ENCODE measurements at places on chromosomes 12 and 14.

DNA sequence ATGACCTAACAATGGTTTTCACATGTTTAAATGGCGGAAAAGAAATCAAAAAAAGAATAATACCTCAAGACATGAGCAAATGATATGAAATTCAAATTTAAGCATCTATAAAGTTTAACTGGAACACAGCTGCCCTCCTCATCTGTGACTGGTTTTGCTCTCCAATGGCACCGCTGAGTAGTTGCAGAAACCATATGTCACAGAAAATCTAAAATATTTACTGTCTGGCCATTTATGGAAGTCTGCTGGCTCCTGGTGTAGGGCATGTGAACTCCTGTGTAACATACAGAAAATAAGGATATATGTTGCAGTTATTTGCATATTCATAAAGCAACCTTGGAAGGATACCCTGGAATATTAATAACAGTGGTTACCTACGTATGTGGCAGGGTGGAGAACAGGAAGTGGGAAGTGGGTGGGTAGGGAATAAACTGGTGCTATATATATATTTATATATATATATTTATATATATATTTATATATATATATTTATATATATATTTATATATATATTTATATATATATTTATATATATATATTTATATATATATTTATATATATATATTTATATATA is 48.4 kb downstream of the LTBP2 start:
- H3K4me1 ChIP-seq, result no peaks in the 10 kb centered on the region
- no peak overlapping the region for H3K27ac ChIP-seq
- H3K4me3 ChIP-seq, result no peak overlapping the region
- H3K27me3 ChIP-seq, result peaks cover 2% of the 10 kb centered on the region
- no peaks in the 10 kb centered on the region for H3K36me3 ChIP-seq

- H3K4me1 ChIP-seq, result no peaks in the 10 kb centered on the region
- peaks cover 10% of the 10 kb centered on the region for H3K27me3 ChIP-seq
- no peak overlapping the region for H3K27ac ChIP-seq
- DNase-seq, result no peak
- no peaks in the 10 kb centered on the region for H3K36me3 ChIP-seq
- no peak overlapping the region for H3K4me3 ChIP-seq
Measured at GRCh38 chr12:25123126-25123525, 71.8 kb downstream of the DNAI7 start.

DNA sequence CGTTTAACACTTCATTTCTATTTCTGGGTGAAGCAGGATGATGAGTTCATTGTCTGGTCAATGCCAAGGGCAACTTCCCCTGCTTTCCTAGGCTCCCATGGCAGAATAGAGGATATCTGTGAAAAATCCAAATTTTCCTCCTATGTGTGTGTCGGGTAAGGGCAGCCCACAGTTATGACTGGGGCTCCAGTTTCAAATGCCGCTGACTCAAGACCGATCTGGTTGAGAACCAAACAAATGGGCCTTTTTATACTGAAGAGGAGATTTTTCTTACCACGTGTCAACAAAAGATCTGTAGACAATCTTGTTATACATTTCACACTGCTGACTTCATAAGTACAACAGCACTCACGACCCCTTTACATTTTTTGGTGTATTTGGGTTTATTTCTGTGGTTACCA is 120.8 kb downstream of the CHST11 start:
- no peaks in the 10 kb centered on the region for H3K27me3 ChIP-seq
- DNase-seq, result no peak
- H3K4me1 ChIP-seq, result peaks cover 56% of the 10 kb centered on the region
- no peak overlapping the region for H3K4me3 ChIP-seq
- no peak overlapping the region for H3K27ac ChIP-seq
- H3K36me3 ChIP-seq, result peaks cover 2% of the 10 kb centered on the region

DNA sequence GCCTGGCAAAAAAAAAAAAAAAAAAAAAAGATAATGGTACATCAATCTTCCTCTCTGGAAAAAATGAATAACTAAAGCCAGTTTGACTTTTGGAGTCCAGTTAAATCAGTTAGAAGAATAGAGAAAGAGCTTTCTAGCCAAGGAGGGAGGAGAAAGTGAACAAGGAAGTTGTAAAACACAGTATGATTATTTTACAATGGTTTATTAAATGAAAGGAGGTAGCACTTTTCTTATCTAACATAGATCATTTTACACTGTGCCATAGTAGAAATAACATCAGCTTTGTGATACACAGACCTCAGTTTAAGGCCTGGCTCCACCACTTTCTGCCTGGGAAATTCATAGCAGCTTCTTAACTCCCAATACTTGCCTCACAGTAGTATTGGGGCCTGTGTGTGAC is 15.4 kb upstream of the KITLG start:
- no peak overlapping the region for H3K4me3 ChIP-seq
- no peak for DNase-seq
- no peaks in the 10 kb centered on the region for H3K36me3 ChIP-seq
- no peaks in the 10 kb centered on the region for H3K27me3 ChIP-seq
- no peaks in the 10 kb centered on the region for H3K4me1 ChIP-seq

DNA sequence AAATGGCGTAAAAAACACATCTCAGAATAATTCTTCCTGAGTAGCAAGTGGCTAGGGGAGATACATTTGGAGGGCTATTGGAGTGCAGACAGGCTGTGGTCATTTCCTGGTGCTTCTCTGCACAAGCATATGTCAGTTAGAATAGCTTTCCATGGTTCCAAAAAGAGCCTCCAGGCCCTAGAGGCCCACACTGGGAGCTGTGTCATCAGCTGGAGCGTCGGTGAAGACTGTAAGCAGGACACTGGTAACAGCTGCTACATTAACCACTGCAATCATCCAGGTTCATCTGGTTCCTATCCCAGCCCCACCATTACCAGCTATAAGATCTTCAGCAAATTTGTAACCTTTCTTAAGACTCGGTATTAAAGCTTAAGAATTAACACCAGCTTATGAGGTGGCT is 31.7 kb upstream of the APPL2 start:
- H3K27me3 ChIP-seq, result peaks cover under 1% of the 10 kb centered on the region
- H3K36me3 ChIP-seq, result no peaks in the 10 kb centered on the region
- no peak overlapping the region for H3K4me3 ChIP-seq
- H3K27ac ChIP-seq, result no peak overlapping the region

GRCh38 chr14:94441531-94442205 is 10.9 kb downstream of the SERPINA11 start:
- H3K4me3 ChIP-seq, result no peak overlapping the region
- no peak for DNase-seq
- H3K4me1 ChIP-seq, result no peaks in the 10 kb centered on the region
- H3K27me3 ChIP-seq, result peaks cover 28% of the 10 kb centered on the region
- no peak overlapping the region for H3K27ac ChIP-seq

- H3K27me3 ChIP-seq, result no peaks in the 10 kb centered on the region
- no peaks in the 10 kb centered on the region for H3K36me3 ChIP-seq
- H3K4me1 ChIP-seq, result no peaks in the 10 kb centered on the region
- DNase-seq, result no peak
Measured at GRCh38 chr14:103366741-103367140, 18.5 kb upstream of the MARK3 start.

DNA sequence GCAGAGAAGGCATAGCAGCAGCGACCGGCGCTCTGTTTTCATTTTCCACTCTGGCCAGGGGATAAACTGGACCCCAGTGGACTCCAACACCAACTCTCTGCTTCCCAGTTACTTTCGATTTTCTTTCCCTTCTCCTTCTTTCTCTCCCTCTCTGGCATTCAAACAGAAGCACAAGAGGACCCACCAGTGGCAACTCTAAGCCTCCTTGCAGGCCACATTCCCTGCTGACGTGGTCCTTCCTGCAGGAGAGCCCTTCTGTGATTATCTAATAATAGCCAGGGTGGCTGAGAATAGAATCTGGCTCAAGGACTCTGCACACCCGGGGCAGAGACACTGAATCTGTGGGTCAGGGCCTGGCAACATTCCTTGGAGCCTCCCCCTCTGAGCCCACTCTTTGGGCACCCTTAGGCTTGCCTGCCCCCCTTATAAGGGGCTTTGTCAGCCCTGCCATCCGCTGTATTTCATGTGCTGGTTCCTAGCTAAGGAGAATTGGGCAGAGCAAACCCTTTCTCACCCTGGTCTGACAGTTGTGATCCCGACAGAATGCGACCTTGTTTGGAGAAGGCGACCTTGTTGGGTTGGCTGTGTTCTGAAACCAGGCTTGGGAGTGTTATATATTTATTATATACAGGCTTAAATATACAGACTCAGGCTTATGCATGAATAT is 8.2 kb upstream of the HOXC6 start:
- no peak for DNase-seq
- no peak overlapping the region for H3K27ac ChIP-seq
- peaks cover 67% of the 10 kb centered on the region for H3K27me3 ChIP-seq
- H3K36me3 ChIP-seq, result no peaks in the 10 kb centered on the region
- no peak overlapping the region for H3K4me3 ChIP-seq

DNA sequence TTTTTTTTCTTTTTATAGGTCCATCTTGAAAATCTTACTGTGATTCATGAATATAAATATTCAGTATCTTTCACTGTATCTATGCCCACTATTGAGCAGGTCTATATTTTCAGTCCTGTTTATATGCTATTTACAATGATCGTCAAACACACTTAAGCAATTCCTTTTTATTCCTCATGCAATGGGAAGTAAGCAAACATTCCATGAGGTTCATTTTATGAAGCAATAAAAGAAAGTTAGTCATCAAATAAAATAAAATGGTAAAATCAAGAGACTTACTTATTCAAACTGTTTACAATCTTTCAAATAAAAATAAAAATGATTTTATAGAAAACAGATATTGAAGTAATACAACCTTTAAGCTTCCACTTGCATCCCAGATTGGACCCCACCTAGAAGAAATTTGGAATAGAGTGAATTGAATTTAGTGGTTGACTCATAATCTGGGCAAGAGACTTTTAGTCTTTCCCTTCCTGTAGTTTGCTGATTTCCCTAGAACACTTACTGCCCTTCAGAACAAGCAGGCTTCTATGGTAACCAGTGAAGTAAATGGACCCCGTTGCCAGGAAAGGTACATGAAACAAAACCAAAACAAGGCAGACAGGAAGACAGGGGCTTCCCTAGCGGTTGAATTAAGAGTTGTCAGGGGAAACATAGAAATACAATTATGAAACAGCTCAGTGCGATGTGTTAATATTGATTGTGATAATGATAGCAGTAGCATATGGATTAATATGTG is 241.0 kb upstream of the ATP2B1 start:
- peak overlapping the region; percentile 74 for H3K4me3 ChIP-seq
- peaks cover 55% of the 10 kb centered on the region for H3K4me1 ChIP-seq
- H3K27me3 ChIP-seq, result no peaks in the 10 kb centered on the region
- H3K36me3 ChIP-seq, result no peaks in the 10 kb centered on the region

DNA sequence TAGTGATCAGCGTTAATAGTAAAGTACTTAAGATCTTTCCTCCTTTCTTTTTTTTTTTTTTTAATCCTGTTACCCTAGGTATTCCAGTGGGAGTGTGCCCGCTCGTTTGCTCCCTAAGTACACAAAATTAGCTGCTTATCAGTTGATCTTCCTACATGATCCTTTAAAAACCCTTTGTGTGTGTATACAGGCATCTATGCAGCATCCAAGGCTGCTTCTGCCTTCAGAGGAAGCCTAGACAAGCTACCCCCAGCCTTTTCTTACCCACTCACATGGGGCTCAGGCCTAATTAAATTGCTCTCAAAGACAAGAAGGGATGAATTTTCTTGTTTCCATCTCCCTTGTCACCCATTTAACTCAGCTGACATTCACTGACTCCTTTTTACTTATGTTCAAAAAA is 343.4 kb upstream of the LMO3 start:
- no peaks in the 10 kb centered on the region for H3K27me3 ChIP-seq
- H3K27ac ChIP-seq, result no peak overlapping the region
- H3K4me1 ChIP-seq, result no peaks in the 10 kb centered on the region
- no peak overlapping the region for H3K4me3 ChIP-seq
- DNase-seq, result no peak

DNA sequence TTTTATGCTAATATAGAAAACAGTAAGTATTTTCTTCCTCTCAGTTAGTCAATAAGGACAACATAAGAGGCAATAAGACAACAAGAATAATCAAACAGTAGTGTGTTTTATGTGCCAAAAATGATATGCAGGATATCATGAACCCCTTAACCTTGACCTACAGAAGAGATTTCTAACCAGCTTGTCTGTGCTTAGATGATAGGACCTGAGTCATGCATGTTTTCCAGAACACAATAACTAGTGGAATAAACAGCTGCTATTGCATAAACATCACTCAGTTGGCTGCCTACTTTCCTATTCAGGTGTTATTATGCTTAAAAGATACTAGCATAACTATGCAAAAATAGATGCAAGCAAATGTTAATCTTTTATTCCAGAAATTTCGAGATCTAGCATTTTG is 282.5 kb downstream of the PRKD1 start:
- DNase-seq, result no peak
- H3K4me1 ChIP-seq, result no peaks in the 10 kb centered on the region
- no peaks in the 10 kb centered on the region for H3K27me3 ChIP-seq
- H3K36me3 ChIP-seq, result no peaks in the 10 kb centered on the region
- no peak overlapping the region for H3K4me3 ChIP-seq

Measured in naive thymus-derived CD8-positive, alpha-beta T cell (primary cell).